ENCODE measurements at places on chromosomes 5 and 9.

DNA sequence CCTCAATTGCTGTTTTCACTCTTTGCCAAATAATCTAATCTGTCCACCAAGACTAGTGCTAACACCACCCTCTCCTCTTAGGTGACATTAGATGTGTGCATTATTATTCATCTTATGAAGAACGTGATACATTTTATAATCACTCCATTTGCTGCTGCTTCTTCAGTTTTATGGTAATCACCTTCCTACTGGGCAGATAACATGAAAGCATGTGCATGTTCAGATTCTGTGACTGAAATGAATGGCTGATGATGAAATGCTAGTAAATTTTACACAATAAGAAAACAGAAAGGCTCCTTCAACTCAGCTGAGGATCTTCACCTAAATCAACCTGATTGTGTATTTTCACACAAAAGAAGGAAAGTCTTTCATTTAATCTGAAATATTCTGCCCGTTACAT, 577.6 kb downstream of the CSNK1G3 start:
- no peak for DNase-seq

DNA sequence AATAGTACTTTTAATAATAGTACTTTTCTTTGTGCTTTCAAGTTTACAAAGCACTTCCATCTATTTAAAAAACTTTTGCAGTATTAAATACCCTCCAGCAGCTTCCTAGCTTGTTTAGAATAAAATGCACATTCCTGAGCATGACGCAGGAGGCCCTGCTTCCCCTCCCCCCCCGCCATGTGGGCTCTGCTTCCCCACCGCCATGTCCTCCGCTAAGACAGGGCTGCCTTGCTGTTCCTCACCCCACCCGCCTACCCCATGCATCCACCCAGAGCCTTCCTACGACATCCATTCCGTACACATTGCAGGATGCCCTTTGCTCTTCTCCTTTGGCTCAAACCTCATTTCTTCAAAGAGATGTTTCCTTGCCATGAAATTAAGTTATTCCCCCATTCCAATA, 205.9 kb upstream of the MSX2 start:
- DNase-seq: no peak

DNA sequence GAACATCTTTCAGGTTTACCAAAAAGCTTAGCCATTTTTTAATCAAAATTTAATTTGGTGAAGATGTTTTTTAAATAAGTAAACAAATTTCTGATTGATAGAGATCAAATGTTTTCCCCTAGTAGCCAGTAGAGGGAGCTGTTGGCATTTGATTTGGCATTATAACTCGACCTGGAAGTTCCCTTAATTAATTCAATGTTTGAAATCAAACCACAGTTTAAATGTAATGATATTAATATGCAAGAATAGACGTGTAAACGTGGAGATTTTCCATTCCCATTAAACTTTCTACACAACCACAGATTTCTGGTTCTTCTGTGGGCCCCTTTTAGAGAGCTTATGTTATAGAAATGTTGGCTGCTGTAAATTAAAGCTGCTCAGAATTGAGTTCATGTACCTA, 148.1 kb upstream of the MPDZ start:
- no peak for DNase-seq

DNA sequence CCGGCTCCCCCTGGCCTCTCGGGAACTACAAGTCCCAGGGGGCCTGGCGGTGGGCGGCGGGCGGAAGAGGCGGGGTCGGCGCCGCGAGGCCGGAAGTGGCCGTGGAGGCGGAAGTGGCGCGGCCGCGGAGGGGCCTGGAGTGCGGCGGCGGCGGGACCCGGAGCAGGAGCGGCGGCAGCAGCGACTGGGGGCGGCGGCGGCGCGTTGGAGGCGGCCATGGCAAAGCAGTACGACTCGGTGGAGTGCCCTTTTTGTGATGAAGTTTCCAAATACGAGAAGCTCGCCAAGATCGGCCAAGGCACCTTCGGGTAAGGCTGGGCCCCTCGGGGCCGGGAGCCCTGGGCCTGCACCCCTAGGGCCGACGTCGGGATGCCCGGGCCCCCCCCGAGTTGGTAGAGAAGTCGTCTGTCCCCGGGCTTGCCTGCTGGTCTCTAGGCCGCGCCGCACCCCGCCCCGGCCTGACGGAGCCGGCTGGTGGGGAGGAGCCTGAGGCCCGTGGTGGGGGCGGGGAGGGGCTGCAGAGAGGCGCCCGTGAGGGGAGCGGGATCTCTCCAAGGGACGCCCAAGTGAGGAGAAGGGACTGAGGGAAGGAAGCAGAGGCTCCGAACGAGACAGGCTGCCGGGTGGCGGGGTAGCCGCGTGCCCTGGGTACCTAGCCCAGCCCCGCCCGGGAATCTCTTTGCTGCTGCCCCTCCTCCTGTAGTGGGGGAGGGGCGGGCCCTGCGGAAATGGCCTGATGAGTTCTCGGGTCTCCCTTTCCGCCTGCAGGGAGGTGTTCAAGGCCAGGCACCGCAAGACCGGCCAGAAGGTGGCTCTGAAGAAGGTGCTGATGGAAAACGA, at the start of gene CDK9:
CDK9 (plus strand) TSS at position 102 of the 840 bp plus-strand sequence; CDS start at position 217, 115 bp downstream.
- peak; percentile 92 for DNase-seq

DNA sequence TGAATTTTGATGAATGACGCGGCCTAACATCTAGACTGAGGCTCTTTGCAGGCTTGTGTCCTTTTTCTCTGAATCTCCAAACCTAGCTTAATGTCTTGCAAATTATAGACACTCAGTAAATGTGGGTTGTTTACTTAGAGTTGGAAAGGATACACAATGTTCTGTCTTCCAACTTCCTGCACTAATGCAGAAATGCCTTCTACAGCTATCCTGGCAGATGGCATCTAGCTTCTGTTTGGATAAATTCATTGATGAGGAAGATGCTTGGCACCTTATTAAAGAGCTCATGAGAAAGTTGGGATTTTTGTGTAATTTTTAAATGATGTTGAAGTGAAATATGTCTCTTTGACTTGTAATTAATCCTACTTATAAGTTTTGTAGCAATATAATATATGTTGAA, 1822.2 kb downstream of the MAT2B start:
- no peak for DNase-seq

DNA sequence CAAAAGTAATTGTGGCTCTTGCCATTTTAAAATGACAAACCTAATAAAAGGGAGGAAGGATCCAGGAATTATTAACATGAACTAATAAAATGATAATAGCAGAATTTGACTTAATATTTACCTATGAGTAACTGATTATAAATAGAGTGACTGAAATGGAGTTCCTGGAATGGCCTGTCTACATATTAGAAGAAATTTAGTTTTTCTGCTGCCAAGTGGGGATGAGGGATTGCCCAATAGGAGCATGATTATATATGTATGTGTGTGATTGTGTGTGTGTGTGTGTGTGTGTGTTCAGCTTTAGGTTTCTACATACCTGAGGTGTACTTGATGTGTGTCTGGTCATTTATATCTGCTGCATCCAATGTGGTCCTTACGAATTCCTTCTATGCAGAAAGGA, 36.6 kb upstream of the ITGA1 start:
- DNase-seq: no peak

GRCh38 chr5:95919658-95920057, 42.0 kb downstream of the ELL2 start:
- no peak for DNase-seq

All from coronary artery (tissue), 2 donors.